ENCODE measurements at places on chromosomes 6 and 20. TPM values are rescaled to one million over a fixed set of nuclear protein-coding genes. Genes with fewer than 3 reads are reported as not detected.

Gene GLYATL3
- polyA plus RNA-seq = not detected

Gene SPATS1
- polyA plus RNA-seq = not detected

- H3K4me1 ChIP-seq = no peaks in the 10 kb centered on the region
- H3K4me3 ChIP-seq = no peak overlapping the region
- H3K27ac ChIP-seq = no peak overlapping the region
- no peaks in the 10 kb centered on the region for H3K27me3 ChIP-seq
- no peak for DNase-seq
These were observed 197.2 kb upstream of the SUPT3H start for GRCh38 chr6:45574885-45575284.

DNA sequence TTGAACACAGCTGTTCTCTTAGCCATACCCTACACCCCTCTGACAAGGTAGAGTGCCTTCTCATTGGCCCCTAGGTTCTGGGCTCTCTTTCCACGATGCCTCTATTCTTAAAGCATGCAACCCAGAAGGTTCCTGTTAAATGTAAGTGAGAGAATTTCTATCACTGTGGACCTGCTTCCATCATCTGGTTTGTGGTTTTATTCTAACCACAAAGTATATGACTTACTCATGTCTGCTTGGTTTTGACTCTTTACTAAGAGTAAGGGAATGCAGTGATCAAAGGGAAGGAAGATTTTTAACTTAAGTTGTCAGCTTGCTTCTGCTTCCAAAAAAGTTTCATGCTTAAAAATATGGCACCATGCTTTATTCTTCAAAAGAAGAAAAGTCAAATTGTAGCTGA is 80.2 kb downstream of the ANKEF1 start:
- peaks cover 6% of the 10 kb centered on the region for H3K4me1 ChIP-seq
- no peaks in the 10 kb centered on the region for H3K27me3 ChIP-seq
- no peak overlapping the region for H3K4me3 ChIP-seq
- no peaks in the 10 kb centered on the region for H3K36me3 ChIP-seq

GRCh38 chr6:143038833-143039232 is 21.9 kb upstream of the AIG1 start:
- no peak overlapping the region for H3K4me3 ChIP-seq
- no peak overlapping the region for H3K27ac ChIP-seq
- DNase-seq = no peak
- H3K36me3 ChIP-seq = no peaks in the 10 kb centered on the region
- no peaks in the 10 kb centered on the region for H3K4me1 ChIP-seq

- no peak overlapping the region for H3K27ac ChIP-seq
- H3K4me1 ChIP-seq = no peaks in the 10 kb centered on the region
- no peaks in the 10 kb centered on the region for H3K36me3 ChIP-seq
- no peak for DNase-seq
These were observed 340.0 kb upstream of the JAG1 start for GRCh38 chr20:11013801-11014200.

Measured in large intestine (tissue), 12 donors.